ENCODE measurements at places on chromosomes 13 and 19. TPM values are rescaled to one million over a fixed set of nuclear protein-coding genes. Genes with fewer than 3 reads are reported as not detected.

DNA sequence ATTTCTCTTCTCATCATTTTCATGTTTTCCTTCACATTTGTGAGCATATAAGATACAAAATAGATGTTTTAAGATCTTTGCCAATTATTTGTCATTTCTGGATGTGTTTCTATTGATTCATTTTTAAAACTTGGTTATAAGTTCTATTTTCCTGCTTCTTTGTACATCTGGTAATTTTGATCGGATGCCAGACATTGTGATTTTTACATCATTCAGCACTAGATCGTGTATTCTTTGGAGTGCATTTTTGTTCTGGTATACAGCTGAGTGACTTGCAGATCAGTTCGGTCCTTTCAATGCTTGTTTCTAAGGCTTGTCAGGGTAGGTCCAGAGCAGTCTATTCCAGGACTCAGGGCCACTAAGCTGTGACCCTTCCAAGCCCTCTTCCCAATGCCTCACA is 198.2 kb downstream of the KLF12 start:
- H3K27me3 ChIP-seq: no peaks in the 10 kb centered on the region
- no peak for DNase-seq
- no peaks in the 10 kb centered on the region for H3K36me3 ChIP-seq
- H3K4me3 ChIP-seq: no peak overlapping the region

GRCh38 chr19:52889931-52890330 is 7.5 kb downstream of the ZNF320 start:
- H3K36me3 ChIP-seq: peaks cover 33% of the 10 kb centered on the region
- DNase-seq: no peak
- no peaks in the 10 kb centered on the region for H3K27me3 ChIP-seq
- H3K27ac ChIP-seq: no peak overlapping the region
- H3K4me3 ChIP-seq: no peak overlapping the region

- DNase-seq: no peak
- H3K36me3 ChIP-seq: no peaks in the 10 kb centered on the region
- no peak overlapping the region for H3K4me3 ChIP-seq
- no peak overlapping the region for H3K27ac ChIP-seq
- no peaks in the 10 kb centered on the region for H3K4me1 ChIP-seq
- peaks cover 10% of the 10 kb centered on the region for H3K27me3 ChIP-seq
Observed at GRCh38 chr19:49954933-49955332, 6.0 kb downstream of the SIGLEC11 start.

DNA sequence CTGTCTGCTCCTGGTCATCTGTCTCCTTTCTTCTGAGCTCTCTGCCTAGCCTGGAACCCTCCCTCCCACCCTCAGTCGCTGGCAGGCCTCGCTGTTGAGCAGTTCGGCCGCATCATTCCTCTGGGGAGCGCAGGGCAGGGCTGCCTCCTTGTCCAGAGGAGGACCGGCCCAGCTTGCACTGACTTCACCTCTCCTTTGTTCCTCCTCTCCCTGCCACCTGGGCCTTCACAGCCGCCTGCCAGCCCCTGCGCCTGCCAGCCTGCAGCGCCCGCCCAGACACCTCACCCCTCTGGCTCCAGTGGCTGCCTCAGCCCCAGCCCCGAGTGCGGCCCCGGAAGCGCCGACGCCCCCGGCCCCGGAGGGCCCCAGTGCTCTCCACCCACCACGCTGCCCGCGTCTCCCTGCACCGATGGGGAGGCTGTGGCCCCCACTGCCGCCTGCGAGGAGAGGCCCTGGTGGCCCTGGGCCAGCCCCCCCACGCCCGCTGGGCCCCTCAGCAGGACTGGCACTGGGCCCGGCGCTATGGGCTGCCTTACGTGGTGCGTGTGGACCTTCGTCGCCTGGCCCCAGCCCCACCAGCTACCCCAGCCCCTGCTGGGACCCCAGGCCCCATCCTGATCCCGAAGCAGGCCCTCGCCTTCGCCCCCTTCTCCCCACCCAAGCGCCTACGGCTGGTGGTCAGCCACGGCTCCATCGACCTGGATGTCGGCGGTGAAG is 7.2 kb downstream of the KMT5C start:
- H3K36me3 ChIP-seq: no peaks in the 10 kb centered on the region
- H3K4me1 ChIP-seq: no peaks in the 10 kb centered on the region
- H3K4me3 ChIP-seq: no peak overlapping the region
- no peak overlapping the region for H3K27ac ChIP-seq
- no peak for DNase-seq

DNA sequence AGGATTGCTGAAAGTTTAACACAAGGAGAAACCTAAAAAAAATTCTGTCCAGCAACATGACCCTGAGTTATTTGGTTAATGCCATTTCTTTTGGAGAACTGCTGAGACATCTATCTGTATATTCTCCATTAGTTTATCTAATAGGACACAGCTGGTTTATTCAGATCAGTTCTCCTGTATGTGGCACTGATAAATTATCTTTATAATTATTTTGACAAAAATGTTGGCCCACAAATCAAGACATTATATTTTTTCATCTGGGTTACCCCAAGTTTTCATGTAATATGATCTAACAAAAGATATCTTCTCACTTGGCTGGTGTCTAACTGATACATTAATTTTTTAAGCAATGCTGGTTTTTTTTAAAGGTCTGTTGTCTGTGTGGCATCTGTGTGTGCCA is 231.4 kb downstream of the KLF12 start:
- no peaks in the 10 kb centered on the region for H3K36me3 ChIP-seq
- H3K4me1 ChIP-seq: peaks cover 11% of the 10 kb centered on the region
- no peak for DNase-seq
- no peak overlapping the region for H3K4me3 ChIP-seq

The CEACAM1 gene
- polyA plus RNA-seq: not detected

DNA sequence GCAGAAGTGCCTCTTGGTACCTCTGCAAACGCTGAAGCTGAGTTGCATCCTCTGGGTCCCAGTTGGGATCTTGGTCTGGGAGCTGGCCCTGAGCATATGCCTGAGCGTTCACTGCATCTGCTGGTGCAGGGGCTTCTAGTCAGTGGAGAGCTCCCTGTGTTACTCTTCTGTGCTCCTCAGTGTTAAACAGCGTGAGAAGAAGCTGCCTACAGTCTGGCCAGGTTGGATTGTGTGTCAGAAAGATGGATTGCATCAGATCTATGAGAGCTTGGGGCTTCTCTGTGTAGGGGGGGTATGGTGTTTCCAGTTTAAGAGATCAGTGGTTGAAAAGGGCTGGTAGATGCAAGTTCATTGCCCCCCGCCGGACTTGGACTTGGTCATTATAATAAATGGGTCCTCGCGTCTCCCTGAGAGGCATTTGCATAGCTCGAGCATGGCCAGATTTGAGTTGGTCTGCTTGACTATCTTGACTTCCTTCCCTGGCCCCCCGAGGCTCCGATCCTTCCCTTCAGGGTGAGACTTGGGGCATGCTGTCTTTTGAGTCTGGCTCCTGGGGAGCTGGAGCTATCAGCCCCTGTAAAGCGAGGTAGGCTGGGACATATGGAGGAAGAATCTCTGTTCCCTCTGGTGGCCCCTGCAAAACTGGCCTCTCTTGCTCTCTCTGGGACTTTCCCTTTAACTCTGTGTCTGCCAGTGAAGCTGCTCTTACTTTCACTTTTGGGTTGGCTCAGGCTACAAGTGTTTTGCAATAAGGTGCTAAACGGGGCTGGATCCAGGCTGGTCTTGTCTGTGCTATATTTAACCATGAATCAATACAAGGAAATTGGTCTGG is 52.9 kb downstream of the OR10H4 start:
- H3K36me3 ChIP-seq: no peaks in the 10 kb centered on the region
- peak overlapping the region; percentile 68 for H3K4me3 ChIP-seq
- H3K27ac ChIP-seq: no peak overlapping the region
- peak; percentile 71 for DNase-seq

GRCh38 chr19:21603431-21604231 is 98.2 kb downstream of the ZNF429 start:
- no peaks in the 10 kb centered on the region for H3K27me3 ChIP-seq
- H3K4me1 ChIP-seq: peaks cover 7% of the 10 kb centered on the region
- peak; percentile 5 for DNase-seq
- H3K4me3 ChIP-seq: peak overlapping the region; percentile 86

DNA sequence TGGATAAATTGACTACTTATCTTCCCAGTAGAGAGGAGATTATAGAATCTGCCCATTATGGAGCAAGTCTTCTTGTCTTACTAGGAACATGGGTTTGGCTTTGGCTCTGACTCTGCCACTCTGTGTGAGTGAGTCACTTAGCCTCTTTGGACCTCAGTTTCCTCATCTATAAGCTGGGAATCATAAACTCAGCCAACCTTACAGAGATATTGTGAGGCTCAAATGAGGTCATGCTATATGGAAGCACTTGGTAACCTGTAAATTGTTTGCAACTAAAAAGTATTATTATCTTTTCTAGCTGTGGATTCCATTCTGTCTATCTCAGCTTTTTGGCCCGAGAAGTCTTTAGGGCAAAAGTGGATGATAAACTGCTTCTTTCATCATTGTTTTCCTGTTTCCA is 186.8 kb upstream of the TSC22D1 start:
- H3K4me1 ChIP-seq: peaks cover 17% of the 10 kb centered on the region
- no peak overlapping the region for H3K4me3 ChIP-seq
- no peak for DNase-seq
- no peak overlapping the region for H3K27ac ChIP-seq

The ADGRE3 gene
- not detected for polyA plus RNA-seq

GRCh38 chr19:44745341-44745831 is 3.1 kb upstream of the BCL3 start:
- H3K27me3 ChIP-seq: no peaks in the 10 kb centered on the region
- H3K4me3 ChIP-seq: no peak overlapping the region
- peaks cover 40% of the 10 kb centered on the region for H3K4me1 ChIP-seq
- no peaks in the 10 kb centered on the region for H3K36me3 ChIP-seq
- peak; percentile 87 for DNase-seq

GRCh38 chr19:43727593-43727853 is 11.6 kb downstream of the IRGC start:
- H3K27ac ChIP-seq: no peak overlapping the region
- no peaks in the 10 kb centered on the region for H3K4me1 ChIP-seq
- DNase-seq: no peak
- H3K4me3 ChIP-seq: no peak overlapping the region

The GJB2 gene
- polyA plus RNA-seq: 0.16 TPM

DNA sequence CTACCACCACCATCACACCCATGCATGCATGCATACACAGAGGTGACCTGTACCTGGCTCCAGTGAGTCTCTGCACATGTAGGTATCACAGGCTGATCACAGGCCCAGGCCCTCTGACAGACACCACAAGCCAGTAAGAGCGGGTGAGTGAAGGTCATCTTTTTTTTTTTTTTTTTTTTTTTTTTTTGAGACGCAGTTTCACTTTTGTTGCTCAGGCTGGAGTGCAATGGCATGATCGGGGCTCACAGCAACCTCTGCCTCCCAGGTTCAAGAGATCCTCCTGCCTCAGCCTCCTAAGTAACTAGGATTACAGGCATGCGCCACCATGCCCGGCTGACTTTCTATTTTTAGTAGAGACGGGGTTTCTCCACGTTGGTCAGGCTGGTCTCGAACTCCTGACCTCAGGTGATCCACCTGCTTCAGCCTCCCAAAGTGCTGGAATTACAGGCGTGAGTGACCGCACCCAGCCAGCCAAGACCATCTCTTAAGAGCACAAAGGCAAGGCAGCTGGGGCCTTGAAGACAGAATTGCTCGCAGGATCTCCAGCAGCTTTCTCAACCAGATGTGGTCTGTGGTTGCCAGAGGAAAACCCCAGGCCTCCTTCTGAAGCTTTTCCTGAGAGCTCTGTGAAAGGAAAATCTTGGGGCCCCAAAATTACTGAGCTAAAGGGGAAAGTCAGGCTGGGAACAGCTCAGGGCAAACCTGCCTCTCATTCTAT is 3.2 kb upstream of the NKG7 start:
- no peak overlapping the region for H3K4me3 ChIP-seq
- no peak for DNase-seq
- no peaks in the 10 kb centered on the region for H3K36me3 ChIP-seq
- H3K4me1 ChIP-seq: no peaks in the 10 kb centered on the region
- no peaks in the 10 kb centered on the region for H3K27me3 ChIP-seq

DNA sequence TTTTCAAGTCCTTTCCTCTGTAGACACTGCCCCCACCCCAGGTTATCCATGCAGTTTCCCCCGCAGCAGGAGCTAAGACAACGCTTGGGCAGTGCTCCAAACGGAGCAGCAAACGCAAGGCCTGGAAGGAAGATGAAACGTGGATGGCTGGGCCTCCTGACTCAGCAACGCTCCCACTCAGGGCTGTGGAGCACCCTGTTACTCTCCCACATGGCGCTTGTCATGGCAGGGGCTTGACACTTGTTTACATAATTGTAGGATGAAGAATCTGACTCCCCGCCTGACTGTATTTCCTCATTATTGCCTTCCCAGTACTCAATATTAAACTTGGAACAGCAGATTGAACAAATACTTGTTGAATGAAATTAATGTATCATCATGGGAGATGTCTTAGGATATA is 799 bp upstream of the C1QTNF9B start:
- no peaks in the 10 kb centered on the region for H3K27me3 ChIP-seq
- no peak overlapping the region for H3K4me3 ChIP-seq
- DNase-seq: peak; percentile 86
- H3K36me3 ChIP-seq: no peaks in the 10 kb centered on the region
- H3K4me1 ChIP-seq: peaks cover 37% of the 10 kb centered on the region

- no peaks in the 10 kb centered on the region for H3K36me3 ChIP-seq
- no peaks in the 10 kb centered on the region for H3K27me3 ChIP-seq
- no peak for DNase-seq
- H3K4me3 ChIP-seq: no peak overlapping the region
Observed at GRCh38 chr19:4508698-4509097, 9.6 kb downstream of the PLIN4 start.

DNA sequence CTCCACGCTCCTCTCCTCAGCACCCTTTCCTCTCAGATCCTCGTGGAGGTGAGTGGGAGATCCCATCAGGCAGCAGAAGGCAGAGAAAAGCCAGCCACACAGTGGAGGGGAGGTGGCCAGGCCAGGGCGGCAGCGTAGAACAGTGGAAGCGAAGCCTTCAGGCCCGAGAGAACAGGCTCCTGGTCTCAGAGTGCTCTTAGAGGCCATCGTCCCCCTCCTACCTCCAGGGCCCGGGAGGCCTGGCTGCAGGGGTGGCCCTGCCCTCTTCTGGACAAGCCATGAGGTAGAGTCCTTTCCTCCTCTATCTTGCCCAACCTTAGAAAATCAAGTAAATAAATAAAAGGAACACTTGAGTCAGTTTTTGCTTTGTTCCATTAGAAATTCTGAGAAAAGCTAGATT is 202.0 kb downstream of the KATNAL1 start:
- no peak overlapping the region for H3K27ac ChIP-seq
- no peak for DNase-seq
- no peak overlapping the region for H3K4me3 ChIP-seq
- no peaks in the 10 kb centered on the region for H3K36me3 ChIP-seq
- peaks cover 7% of the 10 kb centered on the region for H3K4me1 ChIP-seq

The TPGS1 gene
- polyA plus RNA-seq: 18.9 TPM

All from GM23248 (cell line).